ENCODE measurements at places on chromosomes 11 and 22.

DNA sequence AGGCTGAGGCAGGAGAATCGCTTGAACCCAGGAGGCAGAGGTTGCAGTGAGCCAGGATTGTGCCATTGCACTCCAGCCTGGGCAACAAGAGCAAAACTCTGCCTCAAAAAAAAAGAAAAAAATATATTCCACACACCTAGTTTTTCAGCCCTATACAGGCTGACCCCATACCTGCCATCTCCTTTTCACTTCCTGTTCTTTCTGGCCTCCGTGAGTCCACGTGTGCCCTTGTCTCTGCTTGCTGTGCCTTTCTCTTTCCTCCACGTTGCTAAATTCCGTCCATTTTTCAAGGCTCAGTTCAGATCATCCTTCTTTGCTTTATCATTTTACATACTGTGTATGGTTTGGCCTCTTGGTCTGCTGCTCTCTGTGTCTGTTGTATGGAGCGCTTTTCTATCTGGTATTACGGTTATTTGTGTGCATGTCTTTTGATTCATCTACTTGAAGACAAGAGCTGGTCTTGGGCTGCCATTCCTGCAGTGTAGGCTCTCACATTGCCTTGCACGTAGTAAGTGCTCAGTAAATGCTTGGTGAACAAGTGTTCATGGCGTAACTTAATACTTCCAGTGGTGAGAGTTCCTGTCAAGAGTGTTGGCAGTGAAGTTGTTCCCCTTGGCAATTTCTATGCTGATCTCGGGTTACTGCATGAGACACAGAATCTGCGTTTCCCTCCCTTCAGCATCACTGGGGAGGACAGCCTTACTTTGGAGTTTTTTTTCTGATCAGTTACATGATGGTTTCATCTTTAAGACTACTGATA is 57.5 kb downstream of the PTPRJ start:
- DNase-seq, result no peak

DNA sequence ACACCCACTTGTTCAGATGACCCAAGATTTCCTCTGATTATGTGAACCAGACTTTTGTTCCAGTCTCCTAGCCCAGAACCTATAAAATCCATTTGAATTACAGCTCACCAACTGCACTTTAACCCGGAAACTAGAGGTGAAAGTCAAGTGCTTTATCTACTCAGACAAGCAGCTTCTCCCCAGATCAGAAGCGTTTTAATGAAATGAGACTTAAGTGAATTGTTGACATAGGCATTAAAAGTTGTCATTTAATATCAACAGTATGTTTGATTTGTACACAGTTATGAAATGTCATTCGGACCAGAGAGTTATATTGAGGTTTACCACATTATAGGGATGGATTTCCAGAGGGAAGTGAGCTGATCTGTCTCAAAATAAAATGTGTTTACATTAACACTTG is 52.0 kb downstream of the CADM1 start:
- no peak for DNase-seq

GRCh38 chr11:123185326-123185725 is 9.7 kb downstream of the CLMP start:
- DNase-seq, result no peak

GRCh38 chr11:105108247-105108646 is 31.3 kb downstream of the CARD18 start:
- DNase-seq, result no peak

DNA sequence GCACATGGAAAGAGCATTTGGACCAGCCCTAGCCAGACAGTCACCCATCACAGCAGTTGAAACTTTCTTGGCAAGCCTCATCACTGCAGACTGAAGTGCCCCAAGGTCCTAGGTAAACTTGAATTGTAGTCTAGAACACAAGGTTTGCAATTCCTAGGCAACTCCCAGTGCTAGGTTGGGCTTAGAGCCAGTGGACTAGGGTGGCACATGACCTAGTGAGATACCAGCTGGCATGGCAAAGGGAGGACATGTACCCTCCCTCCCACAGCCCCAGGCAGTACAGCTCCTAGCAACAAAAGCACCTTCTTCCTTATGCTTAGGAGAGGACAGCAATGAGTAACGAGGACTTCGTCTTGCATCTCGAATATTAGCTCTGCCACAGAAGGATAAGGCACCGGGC is 889.5 kb downstream of the JRKL start:
- DNase-seq, result no peak

DNA sequence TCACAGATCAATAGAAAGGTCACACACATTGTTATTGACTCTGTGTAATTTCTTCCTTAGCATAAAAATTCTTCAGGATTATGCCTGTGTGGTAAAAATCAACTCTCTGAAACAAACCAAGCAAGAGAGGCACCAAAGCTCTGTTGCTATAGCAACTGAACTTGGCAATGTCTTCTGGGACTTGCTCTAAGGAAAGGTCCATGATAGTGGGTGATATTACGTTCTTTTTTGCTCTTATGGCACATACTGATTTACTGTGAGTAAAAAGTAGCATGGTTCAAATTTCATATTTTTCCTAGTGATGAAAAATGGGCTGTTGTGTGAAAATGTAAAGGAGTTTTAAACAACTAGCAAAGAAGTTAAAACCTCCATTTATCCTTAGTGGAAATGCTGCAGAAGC is 66.4 kb downstream of the SVIP start:
- peak; percentile 24 for DNase-seq

DNA sequence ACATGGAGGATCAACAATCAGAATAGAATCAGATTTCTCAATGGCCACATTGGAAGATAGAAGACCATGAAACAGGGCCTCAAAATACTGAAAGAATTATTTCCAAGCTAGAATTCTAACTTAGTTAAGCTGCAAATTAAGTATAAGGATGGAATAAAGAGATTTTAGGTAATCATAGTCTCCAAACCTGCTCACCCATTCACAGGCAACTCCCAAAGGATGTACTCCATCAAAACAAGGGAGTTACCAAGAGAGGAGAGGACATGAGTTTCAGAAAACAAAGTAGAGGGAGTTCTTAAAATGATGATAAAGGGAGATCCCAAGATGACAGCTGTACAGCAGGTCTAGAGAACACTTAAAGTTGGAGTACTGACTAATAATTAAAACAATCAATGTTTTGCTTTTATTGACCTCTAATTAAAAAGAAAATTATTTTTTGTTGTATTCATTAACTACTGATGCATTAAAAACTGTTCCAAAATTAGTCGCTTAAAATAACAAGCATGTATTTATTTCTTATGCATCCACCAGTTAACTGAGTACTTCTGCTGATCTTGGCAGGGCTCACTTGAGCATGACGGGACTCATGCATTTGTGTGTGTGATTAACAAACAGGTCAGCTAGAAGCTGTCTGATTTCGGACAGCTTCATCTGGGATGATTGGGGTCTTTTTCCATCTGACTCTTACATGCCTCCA is 95.6 kb downstream of the CD44 start:
- no peak for DNase-seq

- no peak for DNase-seq
These were observed 130.1 kb downstream of the TRPC6 start for GRCh38 chr11:101453682-101454081.

DNA sequence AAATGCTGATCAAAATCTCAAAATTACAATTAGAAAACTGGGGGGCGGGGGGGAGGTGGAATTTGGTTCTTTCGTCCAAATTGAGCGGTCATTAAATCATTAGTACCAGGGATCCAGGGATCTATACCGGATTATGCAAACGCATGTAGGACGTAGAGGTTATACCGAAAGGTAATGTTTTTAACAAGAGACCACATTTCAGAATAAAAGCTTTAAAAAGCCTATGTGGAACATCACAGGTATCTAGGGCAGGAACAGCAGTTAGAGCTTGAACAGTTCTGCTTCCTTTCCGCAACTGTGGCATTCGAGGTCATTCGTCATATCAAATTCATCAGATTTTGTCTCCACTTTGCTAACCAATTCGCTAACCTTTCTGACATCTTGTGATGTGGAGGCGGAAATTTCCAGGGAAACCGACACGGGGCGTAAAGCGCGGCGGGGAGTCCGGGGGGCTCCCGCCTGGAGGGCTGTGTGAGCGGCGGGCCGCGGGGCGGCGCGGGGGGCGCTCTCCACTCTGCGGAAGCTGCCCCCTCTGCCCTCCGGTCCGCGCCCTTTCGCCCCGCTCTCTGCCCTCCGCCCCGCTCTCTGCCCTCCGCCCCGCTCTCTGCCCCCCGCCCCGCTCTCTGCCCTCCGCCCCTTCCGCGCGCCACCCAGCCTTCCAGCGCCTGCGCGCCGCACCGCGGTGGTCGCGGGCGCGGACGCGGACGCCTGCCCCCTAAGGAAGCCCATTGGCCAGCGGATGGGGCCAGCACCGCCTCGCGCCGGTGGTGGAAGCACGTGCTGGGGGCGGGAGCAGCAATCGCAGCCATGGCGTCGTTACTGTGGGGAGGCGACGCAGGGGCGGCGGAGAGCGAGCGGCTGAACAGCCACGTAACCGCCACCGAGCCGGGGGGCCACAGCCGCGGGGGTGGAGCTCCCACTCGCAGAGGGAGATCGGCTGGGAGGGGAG is at the start of gene DDX25:
TSS of gene DDX25 (plus strand) at position 798 of the 949 bp plus-strand sequence. CDS start at position 808, 10 bp downstream.
- peak; percentile 55 for DNase-seq

GRCh38 chr11:128853559-128853958 is 13.5 kb downstream of the KCNJ1 start:
- DNase-seq, result no peak

DNA sequence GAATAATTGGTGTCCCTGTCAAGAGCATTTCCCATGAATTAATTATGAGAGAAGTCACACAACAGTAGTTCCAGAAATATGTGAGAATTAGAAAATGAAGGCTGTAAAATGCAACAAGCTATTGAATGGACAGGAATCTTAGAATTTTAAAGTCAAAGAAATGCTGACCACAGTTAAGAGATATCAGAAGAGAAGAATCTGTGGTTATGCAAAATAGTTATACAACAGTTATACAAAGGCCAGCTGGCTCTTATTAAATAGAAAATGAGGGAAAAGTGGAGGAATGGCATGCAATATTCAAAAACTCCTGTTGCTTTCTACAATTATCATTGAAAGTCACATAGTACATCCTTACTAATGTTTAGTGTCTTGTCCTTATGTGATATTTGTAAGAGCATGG is 27.4 kb downstream of the CASP12 start:
- DNase-seq, result no peak

Data from DMS79 treated with DMSO at 0.1 percent for 48 hours (cell line).